ENCODE measurements at places on chromosomes 11 and 22.

GRCh38 chr11:19447150-19447566, 206.4 kb upstream of the E2F8 start:
- DNase-seq = no peak

DNA sequence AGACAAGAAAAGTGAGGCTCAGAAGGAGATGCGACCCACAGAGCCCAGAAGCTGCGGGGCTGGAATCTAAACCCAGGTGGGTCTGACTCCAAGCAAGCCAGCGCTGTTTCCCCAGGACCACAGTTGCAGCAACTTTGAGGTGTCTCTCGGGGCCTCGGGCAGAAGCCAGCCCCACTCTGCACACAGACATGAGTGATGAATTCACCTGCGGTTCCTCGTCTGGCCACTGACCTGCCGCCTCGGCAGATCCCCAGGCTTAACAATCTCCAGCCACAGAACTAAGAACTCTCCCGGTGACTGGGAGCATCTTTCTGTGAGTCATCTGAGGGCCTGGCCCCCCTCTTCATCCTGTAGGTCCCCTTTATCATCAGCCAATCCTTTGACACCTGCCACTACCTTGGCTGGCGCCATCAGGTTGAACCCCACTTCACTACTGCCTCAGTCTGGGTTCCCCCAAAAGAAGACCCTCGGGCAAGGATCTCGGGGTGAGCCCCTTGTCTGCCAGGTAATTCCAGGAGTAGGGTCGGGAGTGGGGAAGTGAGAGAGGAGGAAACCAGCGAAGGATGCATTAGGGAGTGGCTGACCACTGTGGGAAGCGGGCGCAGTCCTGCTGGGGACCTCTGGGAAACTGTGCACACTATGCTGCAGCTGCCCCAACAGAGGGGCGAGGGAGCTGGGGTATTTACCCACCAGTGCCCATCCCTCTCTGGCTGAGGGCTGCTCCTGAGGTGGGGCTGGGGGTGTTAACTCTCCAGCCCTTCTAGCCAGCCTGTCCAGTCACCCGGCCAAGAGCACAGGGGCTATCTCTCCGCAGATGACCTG, 33.0 kb upstream of the MN1 start:
- no peak for DNase-seq

DNA sequence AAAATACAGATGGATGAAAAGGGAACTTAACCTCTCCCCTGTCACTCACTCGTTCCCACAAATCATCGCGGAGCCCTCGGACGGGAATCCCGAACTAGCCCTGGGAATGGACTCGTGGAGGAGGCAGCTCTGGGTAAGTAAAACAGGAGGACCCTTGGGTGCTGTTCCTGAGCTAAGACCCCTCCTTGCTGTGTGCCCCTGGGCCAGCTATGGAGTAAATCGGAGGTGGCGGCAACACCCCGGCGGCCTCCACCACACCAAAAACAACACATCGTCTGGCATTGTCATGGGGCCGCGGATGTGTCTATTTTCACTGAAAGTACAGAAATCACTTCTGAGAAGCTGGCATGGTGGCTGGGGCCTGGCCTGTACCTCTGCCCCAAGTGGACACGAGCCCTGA, 12.1 kb downstream of the CPT1A start:
- DNase-seq = no peak

DNA sequence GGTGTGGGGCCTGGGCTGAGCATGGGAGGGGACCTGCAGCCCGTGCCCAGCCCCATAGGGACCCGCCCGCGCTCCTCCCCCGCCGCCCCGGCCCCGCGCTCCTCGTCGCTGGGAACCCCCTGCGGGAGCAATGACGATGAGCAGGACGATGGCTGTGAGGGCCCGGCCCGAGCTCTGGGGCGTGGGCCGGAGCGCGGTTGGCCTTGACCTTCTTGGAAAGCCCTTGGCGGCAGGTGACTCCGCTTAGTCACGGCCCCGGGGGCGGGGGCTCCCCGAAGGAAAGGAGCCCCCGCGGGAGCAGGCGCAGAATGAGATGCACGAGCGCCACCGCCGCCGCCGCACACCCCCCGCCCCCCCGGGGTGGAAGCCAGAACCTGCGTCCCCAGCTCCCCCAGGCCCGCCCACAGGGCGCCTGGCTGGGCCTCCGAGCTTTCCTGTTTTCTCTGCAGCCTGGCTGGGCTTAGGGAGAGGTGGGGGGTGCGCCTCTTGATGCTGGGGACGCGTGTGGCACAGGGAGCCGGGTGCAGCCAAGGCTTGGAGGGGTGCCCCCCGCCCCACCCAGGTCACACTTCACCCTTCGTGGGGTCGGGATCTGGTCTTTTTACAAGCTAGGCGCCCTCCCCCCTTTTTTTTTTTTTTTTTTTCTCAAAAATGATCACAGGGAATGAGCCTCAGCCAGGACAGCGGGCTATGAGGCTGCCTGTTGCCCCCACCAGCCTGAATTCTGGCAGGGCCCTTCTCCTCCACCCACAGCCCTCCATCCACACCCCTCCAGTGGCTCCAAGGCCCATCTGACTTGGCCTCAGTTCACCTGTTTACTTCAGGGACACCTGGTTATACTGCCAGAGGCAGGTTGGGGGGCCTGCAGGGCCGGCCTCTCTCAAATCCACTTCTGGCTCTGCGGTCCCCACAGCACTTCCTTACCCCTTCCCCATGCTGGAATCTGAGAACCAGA, 17.9 kb downstream of the CRELD2 start:
- DNase-seq = peak; percentile 72
